GM12878 (cell line): ENCODE measurements at places on chromosomes 6 and 20. TPM values are rescaled to one million over a fixed set of nuclear protein-coding genes. Genes with fewer than 3 reads are reported as not detected.
A peak's percentile ranks its signal among the peaks of the same experiment; 100 is the strongest.

DNA sequence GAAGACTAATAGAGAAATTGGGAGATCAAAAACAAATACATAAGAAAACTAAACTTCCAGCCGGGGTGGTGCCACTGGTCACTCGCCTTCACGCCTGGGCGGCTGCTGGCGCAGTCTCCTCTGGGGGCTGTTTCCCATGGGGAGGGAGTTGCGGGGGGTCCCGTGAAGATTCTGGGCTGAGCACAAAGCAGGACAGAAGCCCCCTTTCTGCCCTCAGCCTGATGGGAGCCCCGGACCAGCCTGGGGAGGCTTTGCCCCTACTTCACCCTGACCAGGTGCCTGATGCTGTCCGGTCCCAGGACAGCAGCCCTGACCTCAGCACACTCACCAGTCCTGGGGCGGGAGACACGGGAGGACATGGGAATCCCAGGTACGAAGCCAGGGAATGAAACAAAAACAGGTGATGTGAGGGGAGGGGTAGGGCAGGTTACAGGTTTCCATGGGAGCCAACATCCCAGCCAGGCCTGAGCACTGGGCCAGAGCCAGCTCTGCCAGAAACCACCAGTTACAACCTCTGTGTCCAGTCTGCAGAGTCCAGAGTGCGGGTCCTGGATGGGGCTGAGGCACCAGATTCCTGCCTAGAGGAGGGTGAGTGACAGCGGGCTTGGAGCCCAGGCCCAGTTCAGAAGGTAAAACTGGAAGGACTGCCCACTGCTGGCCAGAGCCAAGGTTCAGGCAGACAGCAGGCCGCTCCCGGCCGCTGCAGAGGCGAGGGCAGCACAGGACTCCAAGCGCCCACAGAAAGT is 326.4 kb downstream of the TAF4 start:
- no peak for DNase-seq

- no peak for DNase-seq
These were observed at the start of gene TAB2 for GRCh38 chr6:149317644-149318571. TAB2 (plus strand) TSS chr6:149317712; CDS start chr6:149369998, 52,286 bp downstream.

DNA sequence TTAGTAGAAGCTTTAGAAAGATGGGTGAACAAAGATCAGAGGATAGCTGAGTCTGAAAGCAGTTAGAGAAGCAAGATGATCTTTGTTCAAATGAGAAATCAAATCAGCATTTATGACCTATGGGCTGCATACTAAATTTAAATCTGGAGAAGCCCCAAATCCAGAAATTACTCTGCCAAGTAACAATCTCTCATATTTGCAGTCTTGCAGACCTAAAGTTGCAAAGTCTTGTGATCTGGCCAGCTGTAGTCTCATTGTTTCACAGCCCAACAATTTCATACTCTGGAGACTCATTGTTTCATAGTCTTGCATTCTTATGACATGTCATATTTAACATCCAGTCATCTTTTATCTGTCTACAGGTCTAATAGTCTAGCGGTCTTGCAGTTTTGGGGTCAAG is 364.9 kb upstream of the RSPO3 start:
- no peak for DNase-seq

DNA sequence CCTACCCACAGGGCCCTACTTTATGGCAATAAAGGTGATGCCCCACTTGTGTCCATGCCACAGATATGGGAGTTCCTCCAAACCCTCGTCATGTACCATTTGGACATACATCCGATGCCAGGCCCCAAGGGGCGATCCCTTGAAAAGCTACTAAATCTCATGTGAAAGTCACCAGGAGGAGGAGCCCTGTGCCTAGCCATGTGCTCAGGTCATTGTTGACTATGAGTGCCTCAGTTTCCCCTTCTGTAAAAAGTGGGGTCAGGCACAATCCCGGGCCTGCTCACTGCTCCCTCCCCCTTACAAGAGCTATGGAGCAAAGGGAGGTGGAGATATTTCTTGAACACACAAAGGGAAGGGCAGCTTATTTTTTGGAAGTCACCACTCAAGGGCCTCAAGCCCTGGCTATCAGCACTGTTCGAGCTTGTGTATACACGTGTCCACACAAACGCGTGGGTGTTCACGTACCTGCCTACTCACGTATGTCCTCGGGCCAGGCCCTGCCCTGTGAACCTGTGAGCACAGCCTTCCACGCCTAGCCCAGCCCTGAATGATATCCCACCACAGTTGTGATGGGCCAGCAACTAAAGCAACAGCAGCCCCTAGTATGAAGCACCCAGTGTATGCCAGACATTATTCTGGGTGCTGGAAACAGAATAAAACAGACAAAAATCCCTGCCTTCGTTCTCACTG is 1.9 kb downstream of the ACTL10 start:
- no peak for DNase-seq

DNA sequence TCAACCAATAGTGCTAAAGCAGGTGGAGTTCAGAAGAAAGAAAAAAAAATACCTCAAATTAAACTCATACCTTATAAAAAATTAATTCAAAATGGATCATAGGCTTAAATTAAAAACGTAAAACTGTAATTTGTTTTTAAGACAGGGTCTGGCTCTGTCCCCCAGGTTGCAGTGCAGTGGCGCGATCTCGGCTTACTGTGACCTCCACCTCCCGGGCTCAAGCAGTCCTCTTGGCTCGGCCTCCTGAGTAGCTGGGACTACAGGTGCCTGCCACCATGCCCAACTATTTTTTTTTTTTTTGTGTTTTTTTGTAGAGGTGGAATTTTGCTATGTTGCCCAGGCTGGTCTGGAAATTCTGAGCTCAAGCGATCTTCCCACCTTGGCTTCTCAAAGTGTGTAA is 111.6 kb downstream of the HDGFL1 start:
- DNase-seq: no peak

DNA sequence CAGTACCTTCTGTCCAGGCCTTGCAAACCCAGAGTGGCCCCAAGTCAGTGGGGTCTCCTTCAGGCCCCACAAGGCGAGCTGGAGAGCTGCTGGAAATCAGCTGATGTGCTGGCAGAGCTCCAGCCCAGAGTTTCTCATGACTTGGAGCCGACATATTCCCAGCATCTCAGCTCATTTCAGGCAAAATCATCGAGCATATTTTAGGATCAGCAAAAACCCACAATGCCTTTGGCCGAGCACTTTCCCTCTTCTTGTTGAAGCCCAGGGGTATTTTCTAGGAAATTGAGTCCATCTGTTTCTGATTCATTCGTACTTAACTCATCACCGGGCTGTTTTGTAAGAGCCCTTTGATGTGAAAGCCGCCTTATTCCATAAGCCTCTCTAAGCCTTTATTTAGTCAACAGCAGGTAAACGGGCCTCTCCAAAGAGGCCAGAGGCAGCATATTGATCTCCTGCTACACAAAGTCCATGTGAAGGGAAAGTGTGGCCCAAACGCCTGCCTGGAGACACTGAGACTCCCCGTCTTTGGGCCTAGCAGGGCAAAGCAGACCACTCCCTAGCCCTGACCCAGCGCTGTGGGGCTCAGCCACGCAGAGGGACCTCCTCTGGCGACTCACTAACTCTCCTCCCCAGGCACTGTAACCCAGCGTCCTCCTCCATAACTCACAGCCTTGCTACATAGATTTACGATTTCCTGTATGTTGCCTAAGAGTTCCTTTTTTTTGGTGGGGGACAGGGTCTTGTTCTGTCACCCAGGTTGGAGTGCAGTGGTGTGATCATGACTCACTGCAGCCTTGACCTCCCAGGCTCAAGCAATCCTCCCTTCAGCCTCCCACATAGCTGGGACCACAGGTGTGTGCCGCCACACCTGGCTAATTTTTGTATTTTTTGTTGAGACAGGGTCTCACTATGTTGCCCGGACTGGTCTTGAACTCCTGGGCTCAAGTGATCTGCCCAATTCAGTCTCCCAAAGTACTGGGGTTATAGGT is 12.1 kb upstream of the C20orf203 start:
- DNase-seq: no peak

DNA sequence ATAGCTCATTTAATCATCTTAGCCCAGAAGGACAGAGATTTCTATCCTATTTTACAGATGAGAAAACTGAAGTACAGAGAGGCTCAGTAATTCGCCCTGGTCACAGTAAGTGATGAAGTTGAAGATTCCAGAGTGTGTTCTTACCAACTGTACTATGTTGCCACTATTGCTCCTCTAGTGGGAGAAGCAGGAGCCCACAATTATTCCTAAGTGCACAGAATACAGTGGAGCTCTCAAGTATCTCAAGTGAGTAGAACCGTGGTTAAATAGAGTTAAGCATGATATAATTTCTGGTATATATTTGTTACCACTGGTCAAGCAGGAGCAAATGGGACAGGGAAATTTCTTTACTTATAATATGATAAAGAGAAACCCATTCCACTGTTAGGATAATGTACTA is 22.1 kb downstream of the REPS1 start:
- no peak for DNase-seq

DNA sequence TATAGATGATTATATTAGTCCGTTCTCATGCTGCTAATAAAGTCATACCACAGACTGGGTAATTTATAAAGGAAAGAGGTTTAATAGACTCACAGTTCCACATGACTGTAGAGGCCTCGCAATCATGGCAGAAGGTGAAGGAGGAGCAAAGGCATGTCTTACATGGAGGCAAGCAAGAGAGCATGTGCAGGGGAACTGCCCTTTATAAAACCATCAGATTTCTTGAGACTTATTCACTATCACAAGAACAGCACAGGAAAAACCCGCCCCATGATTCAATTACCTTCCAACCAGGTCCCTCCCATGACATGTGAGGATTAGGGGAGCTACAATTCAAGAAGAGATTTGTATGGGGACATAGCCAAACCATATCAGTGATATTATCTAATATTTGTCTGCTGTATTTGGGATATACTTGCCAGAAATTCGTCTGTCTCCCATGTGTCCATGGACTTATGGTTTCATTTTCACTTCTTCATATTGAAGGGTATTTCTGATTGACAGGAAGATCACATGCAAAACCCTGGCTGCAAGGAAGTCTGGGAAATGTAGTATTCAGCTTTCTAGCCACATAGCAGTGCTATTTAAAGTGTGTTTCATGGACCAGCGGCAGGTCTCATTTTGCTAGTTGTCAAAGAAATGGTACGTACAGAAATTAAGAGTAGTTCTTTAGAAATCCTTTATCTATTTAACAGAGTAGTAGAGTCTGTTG is 50.5 kb upstream of the PAK5 start:
- DNase-seq: peak; percentile 25

GRCh38 chr6:159933077-159933476 is 35.8 kb upstream of the IGF2R start:
- DNase-seq: no peak

DNA sequence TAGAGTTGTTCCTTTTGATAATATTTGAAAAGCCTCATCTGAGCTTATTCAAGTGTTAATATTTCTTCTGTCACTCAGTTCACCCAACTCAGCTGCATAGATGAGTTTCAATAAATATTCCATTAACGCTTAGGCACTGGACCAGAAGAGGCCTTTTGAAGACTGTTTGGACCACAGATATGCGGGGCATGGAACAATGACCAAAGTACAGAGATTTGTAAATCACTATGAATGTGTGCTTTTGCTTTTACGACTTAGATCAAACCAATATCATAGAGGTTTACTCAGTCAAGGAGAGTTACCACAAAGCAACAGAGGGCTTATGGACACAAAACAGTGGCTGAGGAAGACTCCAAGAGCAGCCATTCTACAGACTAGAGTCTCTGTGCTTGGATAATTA is 99.9 kb downstream of the RTN4IP1 start:
- DNase-seq: no peak

GRCh38 chr6:97032955-97033354 is 108.4 kb downstream of the KLHL32 start:
- no peak for DNase-seq

DNA sequence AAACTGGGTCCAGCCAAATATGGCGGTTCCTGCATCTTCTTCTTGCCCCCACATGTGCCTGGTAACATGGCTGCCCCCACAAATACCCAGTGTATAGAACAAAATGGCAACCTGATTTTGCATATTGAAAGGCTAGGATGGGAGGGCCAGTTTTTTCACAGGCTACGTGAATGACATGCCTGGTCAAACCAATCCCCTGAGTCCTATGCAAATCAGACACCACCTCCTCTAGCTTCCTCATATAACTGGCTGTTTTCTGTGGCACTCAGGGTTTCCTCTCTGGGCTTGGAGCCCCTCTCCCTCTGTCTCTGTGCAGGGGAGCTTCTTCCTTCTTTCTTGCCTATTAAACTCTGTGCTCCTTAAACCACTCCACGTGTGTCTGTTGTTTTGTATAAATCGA is 372.1 kb downstream of the KIF16B start:
- no peak for DNase-seq

DNA sequence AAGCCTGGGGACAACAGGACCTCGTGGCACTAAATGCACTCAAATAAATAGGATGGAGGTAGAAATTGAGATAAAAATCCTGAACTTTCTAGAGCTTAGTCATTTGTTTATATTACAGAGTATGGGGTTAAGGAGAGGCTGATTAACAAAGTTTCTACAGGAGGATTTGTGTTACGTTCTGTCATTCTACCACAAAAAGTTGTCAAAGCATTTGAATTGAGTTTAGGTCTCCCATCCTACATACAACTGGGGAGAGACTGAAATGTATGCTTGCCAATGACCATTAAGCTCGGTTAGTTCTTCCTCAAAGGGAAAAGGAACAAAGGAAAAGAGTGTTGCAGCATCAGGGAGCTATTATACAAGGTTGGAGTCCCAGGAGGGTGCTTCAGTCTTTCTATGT is 597.9 kb downstream of the COL12A1 start:
- DNase-seq: no peak

GRCh38 chr6:108353853-108354252 is 59.0 kb downstream of the AFG1L start:
- DNase-seq: no peak

The ZNF391 gene
- 1.0 and 2.1 TPM in 2 replicates for total RNA-seq

The BIRC7 gene
- not detected in 2 replicates for total RNA-seq

The RFX6 gene
- not detected in 2 replicates for total RNA-seq
